Activated naive CD4-positive, alpha-beta T cell treated with anti-CD3 and anti-CD28 coated beads for 36 hours (primary cell): ENCODE measurements at places on chromosomes 2 and 18. TPM values are rescaled to one million over a fixed set of nuclear protein-coding genes. Genes with fewer than 3 reads are reported as not detected.
A peak's percentile ranks its signal among the peaks of the same experiment; 100 is the strongest.

The SATB2 gene
- 0.44 TPM for total RNA-seq

The PID1 gene
- not detected for total RNA-seq

The NEUROD1 gene
- total RNA-seq, result not detected

The CXCR1 gene
- not detected for total RNA-seq

The GPR45 gene
- not detected for total RNA-seq

The SRD5A2 gene
- not detected for total RNA-seq

The GALR1 gene
- not detected for total RNA-seq

- no peak for DNase-seq
Observed at GRCh38 chr2:99953750-99954149, 188.6 kb downstream of the AFF3 start.

DNA sequence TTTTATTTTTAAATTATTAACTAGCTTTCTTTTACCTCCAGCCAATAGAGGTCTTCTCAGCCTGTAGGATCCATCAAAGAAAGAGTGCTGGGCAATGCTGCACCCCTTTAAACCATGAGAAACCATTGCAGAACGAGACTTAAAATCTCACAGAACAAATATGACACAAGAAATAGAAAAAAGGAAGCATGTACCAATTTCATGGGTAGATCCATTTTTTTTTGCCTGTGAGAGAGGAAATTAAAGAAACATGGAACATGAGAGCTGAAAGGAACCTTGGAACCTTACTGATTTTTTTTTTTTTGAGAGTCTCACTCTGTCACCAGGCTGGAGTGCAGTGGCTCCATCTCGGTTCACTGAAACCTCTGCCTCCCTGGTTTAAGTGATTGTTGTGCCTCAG is 14.0 kb downstream of the HRH4 start:
- no peak for DNase-seq

- DNase-seq, result no peak
Observed at GRCh38 chr2:128345436-128346165, 26.9 kb upstream of the HS6ST1 start.

GRCh38 chr18:35205199-35205712 is 35.6 kb upstream of the ZNF397 start:
- DNase-seq, result no peak

GRCh38 chr2:26483957-26484565 is 6.1 kb upstream of the OTOF start:
- DNase-seq, result no peak

GRCh38 chr18:25350489-25351251 is 1.3 kb downstream of the ZNF521 start:
- DNase-seq, result peak; percentile 13

- DNase-seq, result no peak
Observed at GRCh38 chr2:160063879-160064612, 1.6 kb upstream of the PLA2R1 start.

GRCh38 chr18:43578706-43579105 is 301.4 kb upstream of the SYT4 start:
- no peak for DNase-seq

- no peak for DNase-seq
Observed at GRCh38 chr2:68231061-68231372, 21.3 kb downstream of the PPP3R1 start.

- DNase-seq, result no peak
Observed at GRCh38 chr18:394262-394986, 106.1 kb downstream of the COLEC12 start.

- DNase-seq, result no peak
Observed at GRCh38 chr2:21039979-21040467, 3.9 kb downstream of the APOB start.

DNA sequence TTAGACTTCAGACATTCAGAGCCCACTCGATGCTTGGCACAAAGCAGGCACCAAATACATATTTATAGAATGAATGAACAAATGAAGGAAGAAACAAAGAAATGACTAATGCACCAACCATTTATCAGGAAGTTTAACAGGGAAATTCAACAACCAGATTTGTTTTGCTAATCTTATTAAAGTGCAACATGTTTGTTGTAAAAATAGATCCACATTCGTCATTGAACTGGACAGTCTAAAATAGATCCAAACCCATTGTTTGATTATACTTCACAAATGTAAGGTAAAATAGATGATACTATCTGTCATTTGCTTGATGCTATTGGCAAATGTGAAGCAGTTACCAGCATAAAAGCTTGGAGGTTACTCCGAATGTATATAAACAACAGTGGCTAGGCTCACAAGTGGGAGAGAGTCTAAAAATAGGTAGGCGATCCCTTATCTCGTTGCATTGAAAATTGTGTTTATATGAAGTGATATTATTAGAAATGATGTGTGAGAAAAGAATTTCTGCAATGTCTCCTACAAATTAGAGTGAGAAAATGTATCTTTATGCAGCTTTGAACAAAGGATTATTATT is 246.2 kb downstream of the NEDD4L start:
- DNase-seq, result no peak

DNA sequence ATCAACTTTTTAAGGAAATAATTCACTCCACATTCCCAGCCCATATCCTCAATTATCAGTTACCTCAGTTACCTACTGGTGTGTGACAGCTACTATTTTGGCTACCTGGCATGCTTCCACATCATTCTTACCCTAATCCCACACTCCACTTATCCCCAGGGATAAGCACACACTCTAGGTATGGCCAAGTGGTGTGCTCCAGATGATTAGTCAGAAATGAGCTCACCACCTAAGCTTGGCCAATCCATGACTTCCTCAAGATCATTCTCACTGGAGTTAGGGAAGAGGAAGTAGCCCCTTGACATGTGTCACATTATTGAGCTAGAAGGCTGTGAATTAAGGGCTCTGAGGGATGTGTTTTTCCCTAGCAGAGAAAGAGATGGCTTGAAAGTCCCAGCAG is 20.9 kb upstream of the SMAD4 start:
- DNase-seq, result no peak

DNA sequence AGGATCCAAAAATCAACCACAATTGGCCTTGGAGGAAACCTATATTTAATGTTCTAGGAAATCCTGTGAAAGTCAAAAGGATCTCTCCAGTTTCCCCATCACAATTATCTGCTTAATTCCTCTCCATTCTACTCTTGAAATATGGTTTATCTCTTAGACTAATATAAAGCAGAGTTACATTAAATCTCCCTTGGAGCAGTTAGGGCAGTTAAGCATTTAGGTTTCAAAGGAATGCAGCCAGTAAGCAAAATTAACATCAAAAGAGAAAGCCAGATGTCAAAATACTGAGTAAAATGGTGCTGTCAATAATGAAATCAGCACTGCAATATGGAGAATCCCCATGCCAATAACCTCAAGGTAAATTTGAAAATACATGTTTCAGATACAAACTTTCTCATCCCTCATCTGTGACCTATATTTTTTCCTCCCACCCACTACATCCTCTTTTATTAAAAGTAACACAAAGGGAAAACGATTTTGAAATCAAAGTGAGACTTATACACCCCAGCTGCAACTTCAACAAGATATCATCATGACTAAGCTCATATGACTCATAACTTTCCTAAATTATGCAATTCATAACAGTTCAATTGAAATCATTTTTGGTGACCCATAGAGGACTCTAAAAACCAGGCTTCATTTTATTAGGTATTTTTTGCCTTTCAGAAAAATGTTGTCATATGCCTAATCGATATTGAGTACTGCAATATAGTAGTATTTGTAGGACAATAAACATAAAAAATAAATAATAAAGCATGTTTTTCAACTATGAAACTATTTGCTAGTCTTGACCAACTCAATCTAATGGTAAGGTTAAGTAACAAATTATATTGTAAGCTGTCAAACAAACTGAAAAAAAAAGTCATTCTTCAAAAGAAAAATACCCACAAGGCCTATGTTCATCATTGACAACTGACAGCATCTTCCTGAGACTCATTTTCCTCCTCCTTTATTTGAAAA is 3.1 kb downstream of the ADAM17 start:
- DNase-seq, result no peak

- DNase-seq, result no peak
Observed at GRCh38 chr2:238322001-238322411, 1.7 kb downstream of the TRAF3IP1 start.

DNA sequence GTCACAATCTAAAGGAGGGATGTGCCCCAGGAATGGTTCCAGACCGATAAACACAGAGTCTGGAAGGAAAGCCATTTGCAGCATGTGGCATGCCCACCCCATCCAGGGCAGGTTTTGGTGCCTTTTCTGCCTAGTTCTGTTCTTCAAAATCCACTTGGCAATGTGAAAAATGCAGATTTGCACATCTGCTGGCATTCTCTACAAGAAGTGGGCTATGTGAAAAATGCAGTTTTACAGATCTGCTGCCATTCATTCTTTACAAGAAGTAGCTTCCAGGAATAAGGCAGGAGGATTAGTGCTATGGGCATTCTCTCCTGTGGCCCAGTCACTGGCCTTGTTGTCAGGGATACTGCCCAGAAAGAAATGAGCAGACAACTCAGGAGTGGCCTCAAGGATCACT is 68.1 kb downstream of the C1D start:
- DNase-seq, result no peak
